Lung microvascular endothelial cell (primary cell): ENCODE measurements at places on chromosomes 3 and 15. TPM values are rescaled to one million over a fixed set of nuclear protein-coding genes. Genes with fewer than 3 reads are reported as not detected.

Gene SUCNR1
- total RNA-seq, result not detected in 2 replicates

DNA sequence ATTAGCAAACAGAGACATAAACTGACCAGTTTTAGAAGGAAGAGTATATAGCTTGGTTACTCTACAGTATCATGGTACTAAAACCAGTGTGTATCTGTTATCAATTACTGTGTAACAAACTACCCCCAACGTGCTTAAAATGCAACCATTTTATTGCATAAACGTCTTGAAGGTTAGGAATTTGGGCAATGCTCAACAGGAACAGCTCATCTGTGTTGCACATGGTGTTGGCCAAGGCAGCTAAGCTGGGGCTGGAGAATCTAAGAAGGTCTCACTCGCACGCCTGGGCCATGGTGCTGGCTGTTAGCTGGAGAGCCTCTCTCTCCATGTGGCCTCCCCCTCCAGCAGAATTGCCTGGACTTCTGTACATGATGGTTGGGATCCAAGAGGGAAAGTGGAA, 81.2 kb upstream of the THBS1 start:
- DNase-seq, result no peak

Gene CNTN3
- total RNA-seq, result under 0.01 TPM in 1 of 2 replicates, not detected in the other

Gene SEC62
- 16.8 and 33.9 TPM in 2 replicates for total RNA-seq
